ENCODE measurements at places on chromosomes 2 and 18. TPM values are rescaled to one million over a fixed set of nuclear protein-coding genes. Genes with fewer than 3 reads are reported as not detected.

FAM124B gene
- polyA plus RNA-seq: 0.34 TPM

- no peak for DNase-seq
Measured at GRCh38 chr2:214995926-214996670, 142.3 kb downstream of the ABCA12 start.

DNA sequence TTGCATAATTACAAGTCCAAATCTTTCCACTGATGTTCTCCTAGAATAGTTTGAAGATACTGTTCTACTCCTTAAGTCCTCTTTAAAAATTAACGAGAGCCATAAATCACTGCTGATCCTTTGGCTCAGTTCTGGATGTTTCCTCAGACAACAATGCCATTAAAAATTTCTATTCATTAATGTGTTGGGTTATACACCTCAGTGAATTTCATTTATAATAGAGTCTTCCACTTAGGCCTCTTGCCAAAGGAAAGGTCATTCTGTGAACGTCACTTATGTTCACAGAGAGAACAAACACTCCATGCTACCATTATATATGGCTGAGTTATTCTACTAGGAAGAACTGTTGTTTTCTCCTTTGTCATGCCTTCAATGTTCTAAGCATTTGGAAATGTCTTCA is 1472.3 kb upstream of the CELF4 start:
- no peak for DNase-seq

- no peak for DNase-seq
Measured at GRCh38 chr2:129765678-129766351, 213.7 kb upstream of the RAB6C start.
